ENCODE measurements at places on chromosomes 7 and 10. TPM values are rescaled to one million over a fixed set of nuclear protein-coding genes. Genes with fewer than 3 reads are reported as not detected.

ATG9B gene
- total RNA-seq = 2.6 TPM

CFTR gene
- 6.3 TPM for total RNA-seq

WEE2 gene
- total RNA-seq = 1.9 TPM

RBP4 gene
- 6.5 TPM for total RNA-seq

MINDY4 gene
- total RNA-seq = 28.4 TPM

PON1 gene
- 0.24 TPM for total RNA-seq

PON2 gene
- 69.1 TPM for total RNA-seq

TLX1 gene
- 3.4 TPM for total RNA-seq

FBXL13 gene
- 5.3 TPM for total RNA-seq

AKR1C1 gene
- total RNA-seq = 11.8 TPM
